ENCODE measurements at places on chromosomes 11 and 22.

DNA sequence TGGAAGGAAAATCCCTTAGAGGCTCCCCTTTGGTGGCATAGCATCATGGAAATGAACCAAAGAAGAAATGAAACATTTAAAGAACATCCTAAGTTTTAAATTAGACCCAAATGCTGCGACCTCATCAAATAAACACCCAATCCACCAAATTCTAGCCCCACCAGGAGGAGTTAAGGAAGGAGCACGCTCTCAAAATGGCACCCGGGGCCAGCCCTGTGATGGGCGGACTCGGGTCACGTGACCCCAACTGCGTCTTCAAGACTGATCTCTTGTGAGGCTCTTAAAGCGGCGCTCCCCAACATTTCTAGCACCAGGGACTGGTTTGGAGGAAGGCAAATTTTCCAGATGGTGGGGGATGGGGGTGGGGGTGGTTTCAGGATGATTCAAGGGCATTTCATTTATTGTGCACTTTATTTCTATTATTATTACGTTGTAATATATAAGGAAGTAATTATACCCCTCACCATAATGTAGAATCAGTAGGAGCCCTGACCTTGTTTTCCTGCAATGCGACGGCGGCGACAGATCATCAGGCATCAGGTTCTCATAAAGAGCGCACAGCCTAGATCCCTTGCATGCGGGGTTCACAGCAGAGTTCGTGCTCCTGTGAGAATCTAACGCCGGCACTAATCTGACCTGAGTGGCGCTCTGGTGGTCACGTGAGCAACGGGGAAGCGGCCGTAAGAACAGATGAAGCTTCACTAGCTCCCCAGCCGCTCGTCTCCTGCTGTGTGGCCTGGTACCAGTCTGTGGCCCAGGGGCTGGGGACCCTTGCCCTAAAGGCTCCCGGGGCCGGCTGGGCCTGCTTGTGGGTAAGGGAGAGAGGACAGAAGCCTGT lies 90.6 kb upstream of the SLC22A12 start:
- no peak for DNase-seq

DNA sequence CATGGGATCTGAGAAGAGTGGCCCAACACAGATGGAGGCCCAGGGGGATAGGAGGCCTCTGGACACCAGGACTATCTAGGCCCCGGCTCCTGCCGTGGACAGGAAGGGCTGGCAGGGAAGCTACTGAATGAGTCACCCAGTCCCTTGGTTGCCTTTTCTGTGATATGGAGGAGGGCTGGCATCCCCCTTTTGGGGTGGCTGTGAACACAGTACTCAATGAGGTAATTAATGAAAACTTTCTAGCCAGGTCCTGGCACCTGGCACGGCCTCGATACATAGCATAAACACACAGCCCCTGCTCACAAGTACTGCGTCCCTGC lies 163.2 kb downstream of the CHST1 start:
- no peak for DNase-seq

GRCh38 chr11:117940736-117941135 lies 11.5 kb upstream of the TMPRSS13 start:
- no peak for DNase-seq

GRCh38 chr11:118531597-118532084 lies 649 bp downstream of the TMEM25 start:
- DNase-seq, result no peak

- peak; percentile 18 for DNase-seq
Observed at GRCh38 chr11:17343907-17344306, 7.7 kb upstream of the NCR3LG1 start.

DNA sequence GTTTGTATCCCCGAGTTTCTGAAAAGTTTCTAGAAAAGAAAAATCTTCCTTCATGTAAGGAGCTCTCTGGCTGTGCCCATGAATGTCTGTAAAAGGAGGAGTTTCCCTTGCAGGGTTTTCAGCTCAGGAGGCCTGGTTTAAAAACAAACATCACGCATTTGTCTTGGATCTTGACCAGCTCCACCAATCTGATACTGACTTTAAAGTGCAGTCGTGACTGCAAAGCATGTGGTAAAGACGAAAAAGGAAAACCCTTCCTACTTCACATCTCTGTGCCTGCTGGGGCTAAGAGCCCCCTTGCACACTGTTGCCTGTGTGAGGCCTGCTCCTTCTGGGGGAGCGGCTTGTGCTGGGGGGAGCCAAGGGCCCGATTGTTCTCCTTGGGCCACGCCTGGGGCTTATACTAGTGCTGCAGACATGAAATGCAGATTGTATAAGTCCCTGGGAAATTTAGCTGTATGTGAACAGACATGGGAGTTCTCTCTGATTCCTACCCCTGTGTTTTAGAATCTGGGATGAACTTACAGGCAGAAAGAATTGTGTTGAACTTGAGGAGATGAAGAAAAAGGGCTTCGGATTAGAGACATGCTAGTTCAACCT lies 62.1 kb downstream of the ADAMTS15 start:
- no peak for DNase-seq

DNA sequence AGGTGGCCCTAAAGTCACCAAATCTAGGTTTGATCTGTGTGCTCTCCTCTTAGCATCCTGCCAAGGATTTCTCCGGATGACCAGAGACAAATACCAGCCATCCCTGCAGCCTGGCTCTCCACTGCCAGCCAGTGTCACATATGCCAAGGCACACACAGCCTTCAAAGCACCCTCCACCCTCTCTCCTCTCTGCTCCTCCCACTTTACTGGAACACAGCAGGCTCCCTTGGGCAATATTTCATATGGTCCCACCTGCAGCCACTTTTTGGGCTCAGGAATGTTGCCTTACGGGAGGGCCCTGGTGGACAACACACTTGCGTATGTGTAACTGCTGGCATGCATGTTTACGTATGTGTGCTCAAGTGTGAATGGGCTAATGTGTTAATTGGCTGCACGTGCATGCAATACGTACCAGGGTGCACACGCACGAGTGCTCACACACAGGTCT lies 183.9 kb downstream of the CEP164 start:
- DNase-seq, result no peak

- no peak for DNase-seq
Observed at GRCh38 chr11:118223570-118223969, 1.2 kb downstream of the JAML start.

GRCh38 chr11:17846852-17847453 lies 112.4 kb downstream of the KCNC1 start:
- DNase-seq, result no peak

DNA sequence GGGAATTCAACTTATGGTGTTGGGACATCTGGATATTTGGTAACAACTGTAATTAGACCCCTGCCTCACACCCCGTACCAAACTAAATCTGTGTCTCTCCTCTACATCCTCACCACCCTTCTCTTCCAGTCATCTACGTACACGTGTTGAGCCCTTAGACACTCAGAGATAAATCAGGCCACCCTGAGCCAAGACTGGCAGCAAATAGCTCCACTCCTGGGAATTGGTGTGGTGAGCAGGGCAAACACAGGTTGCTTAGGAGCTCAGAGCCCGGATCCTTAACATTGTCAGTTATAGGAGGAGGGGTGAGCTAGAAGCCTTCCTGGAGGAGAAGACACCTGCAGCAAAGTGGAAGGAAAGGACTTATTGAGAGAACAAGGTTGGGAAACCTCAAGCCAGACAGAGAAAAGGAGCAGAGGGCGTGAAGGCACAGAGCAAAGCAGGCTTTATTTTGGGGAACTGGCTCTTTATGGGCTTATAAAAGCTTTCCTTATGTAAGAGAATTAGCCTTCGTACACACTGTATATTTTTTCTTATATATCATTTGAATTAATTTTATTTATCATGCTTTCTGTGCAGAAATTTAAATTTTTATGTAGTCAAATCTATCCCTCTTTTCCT lies 36.9 kb upstream of the KLHL35 start:
- DNase-seq, result no peak

DNA sequence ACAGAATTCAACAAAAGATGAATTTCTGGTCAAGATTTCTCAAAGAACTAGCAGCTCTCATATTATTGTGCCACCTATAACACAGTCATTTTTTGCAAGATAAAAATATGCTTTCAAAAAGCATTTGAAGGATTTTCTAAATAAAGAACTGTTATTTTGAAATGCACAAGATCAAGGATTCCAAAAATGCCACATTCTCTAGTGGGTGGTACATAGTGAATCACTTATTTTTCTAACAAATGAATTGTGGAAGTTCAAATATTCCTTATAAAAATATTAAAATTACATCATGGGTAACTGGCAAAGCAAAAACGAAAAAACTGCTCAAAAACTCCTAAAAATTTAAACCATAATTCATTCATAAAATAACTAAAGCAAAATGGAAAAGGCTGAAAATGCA lies 2.1 kb downstream of the RNF141 start:
- no peak for DNase-seq

GRCh38 chr11:2881076-2881980 lies 4.2 kb downstream of the CDKN1C start:
- no peak for DNase-seq

- no peak for DNase-seq
Observed at GRCh38 chr22:20602609-20603164, 95.3 kb downstream of the MED15 start.

GRCh38 chr22:46641811-46642266 lies 21.7 kb downstream of the GRAMD4 start:
- DNase-seq, result no peak

GRCh38 chr22:31970490-31971444 lies 26.4 kb downstream of the YWHAH start:
- peak; percentile 89 for DNase-seq

- no peak for DNase-seq
Observed at GRCh38 chr11:98600786-98601773, 419.7 kb upstream of the CNTN5 start.

- DNase-seq, result no peak
Observed at GRCh38 chr11:112161012-112161411, 2.9 kb downstream of the IL18 start.

DNA sequence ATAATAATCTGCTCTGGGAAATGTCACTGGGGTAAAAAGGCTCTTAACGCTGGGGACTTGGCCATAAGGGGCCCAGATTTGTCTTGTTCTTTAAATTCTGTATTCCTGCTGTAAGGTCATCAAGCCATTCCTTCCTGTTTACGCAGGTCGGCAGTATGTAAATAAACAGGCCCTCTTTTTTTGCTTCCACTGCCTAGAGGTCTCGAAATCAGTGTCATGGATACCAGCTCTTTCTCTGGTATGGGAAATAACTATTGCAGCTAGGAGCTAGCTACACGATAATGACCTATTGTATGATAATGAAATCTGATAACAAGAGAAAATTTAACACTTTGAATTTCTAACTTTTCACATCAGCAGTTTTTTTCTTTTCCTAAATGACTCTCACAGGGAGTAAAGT lies 209.2 kb upstream of the NARS2 start:
- no peak for DNase-seq

GRCh38 chr22:23190526-23190925 lies 10.2 kb downstream of the BCR start:
- DNase-seq, result no peak

GRCh38 chr11:120577041-120577440 lies 65.5 kb downstream of the GRIK4 start:
- DNase-seq, result no peak

- no peak for DNase-seq
Observed at GRCh38 chr11:43404836-43405479, 46.2 kb downstream of the TTC17 start.

GRCh38 chr22:23166042-23166831 lies 14.1 kb upstream of the BCR start:
- DNase-seq, result no peak

DNA sequence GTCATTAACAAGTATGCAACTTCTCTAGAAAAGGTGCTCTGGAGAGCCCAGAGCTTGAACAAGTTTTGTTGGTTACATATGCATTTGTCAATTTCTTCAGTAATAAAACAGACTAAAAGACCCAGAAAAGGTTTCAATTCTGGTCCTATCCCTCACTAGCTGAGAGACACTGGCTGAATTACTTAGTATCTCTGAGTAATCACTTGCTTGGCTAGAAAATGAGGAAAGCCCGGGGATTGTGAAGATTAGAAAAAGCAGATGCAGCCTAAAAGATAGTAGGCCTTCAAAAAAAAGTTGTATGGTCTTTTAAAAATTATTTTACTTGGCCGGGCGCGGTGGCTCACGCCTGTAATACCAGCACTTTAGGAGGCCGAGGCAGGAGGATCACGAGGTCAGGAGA lies 41.2 kb downstream of the MAPK1 start:
- no peak for DNase-seq

DNA sequence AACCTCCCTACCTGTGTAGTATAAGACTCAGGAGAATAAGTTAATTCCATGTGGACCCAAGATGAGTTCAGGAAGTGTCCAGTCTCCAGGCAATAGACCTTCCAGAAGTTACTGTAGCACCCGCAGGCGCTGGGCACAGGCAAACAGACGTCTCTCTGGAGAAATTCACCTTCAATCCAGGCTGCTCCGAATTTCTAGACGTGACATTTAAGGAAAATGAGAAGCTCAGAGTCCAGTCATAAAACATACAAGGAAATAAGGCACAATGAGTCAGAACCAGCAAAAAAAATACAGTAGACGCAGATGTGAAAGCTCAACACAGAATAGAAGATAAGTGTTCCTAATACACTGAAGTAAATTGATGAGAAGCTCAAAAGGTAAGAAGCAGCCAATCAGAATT lies 14.2 kb downstream of the NADSYN1 start:
- no peak for DNase-seq

DNA sequence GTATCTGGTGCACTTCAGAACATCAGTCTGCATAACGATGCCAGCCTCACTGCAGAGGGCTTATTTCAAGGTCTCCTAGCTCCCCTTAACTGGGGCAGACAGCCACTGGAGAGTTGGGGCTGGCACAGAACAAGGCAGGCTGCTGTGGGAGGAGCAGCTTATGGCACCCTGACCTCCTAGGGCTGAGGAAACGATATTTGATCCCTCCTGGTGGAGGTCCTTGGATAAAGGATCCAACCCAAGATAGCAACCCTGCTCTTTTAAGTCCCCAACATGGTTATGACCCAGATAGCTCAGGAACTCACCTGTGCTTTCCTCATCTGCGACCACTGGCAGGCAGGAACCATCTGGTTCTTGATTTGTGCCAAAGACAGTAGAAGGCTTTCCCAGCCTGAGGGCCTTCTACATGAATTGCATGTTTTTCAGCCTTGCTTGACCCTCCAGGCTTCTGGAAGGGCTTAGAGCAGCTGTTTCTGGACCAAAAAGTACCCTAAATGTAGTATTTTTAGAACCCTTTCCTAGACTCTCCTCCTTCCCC lies 2.8 kb downstream of the TMEM109 start:
- no peak for DNase-seq

DNA sequence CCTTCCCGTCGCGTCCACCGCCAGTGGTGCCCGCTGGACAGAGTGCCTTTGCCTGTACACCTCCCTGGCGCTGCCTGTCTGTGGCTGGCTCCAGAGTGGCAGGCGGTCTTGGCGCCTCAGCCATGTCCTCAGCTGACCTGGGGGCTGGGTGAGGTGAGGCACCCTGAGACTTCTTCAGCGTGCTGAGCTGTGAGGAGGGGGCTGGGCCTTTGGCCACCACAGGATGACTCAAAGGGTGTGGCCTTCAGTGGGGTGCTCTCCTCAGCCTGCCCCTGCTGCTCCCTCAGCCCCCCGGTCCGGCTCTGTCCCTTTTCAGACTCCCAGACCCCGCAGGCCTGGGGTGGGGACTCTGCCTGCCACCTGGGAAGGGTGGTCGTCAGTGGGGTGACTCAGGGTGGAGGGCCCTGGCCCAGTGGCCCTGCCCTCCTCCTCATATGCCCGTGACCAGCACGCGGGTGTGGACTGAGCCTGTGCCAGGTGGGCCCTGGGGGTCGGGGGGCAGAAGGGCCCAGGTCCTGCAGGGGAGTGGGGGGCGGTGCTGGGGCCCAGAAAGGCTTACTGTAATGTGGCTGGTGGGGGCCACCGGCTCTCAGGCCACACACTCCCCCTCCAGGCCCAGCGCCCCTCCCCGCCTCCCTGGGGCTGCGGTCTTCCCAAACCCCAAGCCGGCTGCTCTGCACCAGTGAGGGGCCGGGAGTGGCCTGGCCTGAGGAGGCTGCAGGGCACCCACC lies 15.9 kb downstream of the CRELD2 start:
- peak; percentile 28 for DNase-seq

GRCh38 chr11:127651888-127652221 lies 651.3 kb upstream of the KIRREL3 start:
- no peak for DNase-seq

All from activated CD4-positive, alpha-beta T cell treated with anti-CD3 and anti-CD28 coated beads for 4 hours (primary cell).